ENCODE measurements at places on chromosomes 13 and 19.

GRCh38 chr19:17171874-17172273 is 43.3 kb upstream of the USE1 start:
- no peak for DNase-seq

DNA sequence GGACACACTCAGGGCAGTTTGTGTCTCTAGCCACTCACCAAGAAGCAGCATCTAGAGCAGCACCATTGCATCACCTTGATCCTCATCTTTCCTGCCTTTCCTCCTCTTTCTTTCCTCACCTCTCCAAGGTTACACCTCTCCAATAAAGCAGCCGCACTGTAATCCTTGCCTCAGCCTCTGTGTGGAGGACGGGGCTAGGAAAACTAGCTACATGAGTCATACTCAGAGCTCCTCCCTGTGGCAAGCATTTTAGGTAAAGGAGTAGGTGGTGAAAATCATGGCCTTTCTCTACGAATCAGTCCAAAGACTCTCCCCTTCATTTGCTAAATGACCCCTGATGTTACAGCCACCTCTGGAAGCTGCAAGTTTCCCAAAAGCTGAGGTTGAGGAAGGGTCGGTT is 108.9 kb downstream of the DNAJC15 start:
- no peak for DNase-seq

GRCh38 chr13:30785191-30785850 is 50.0 kb downstream of the ALOX5AP start:
- no peak for DNase-seq

- DNase-seq = peak; percentile 71
Observed at GRCh38 chr13:113562085-113562749, 22.3 kb upstream of the TFDP1 start.

- no peak for DNase-seq
Observed at GRCh38 chr13:110103534-110103933, 203.4 kb downstream of the COL4A1 start.

DNA sequence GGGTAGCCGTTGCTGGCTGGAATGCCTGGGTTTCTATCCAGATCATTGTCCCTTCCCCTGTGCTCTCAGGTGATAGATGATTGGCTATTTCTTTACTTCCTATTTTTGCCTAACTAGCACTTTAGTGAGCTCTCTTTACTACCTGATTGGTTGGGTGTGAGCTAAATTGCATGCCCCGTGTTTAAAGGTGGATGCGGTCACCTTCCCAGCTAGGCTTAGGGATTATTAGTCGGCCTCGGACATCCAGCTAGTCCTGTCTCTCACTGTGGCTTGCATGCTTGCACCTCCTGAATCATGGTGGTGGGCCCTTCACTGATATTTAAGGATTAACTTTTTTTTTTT is 10.1 kb downstream of the TTYH1 start:
- no peak for DNase-seq

GRCh38 chr19:48085904-48086864 is 24.4 kb downstream of the PLA2G4C start:
- no peak for DNase-seq

GRCh38 chr19:28744014-28744413 is 468.9 kb downstream of the UQCRFS1 start:
- DNase-seq = no peak

DNA sequence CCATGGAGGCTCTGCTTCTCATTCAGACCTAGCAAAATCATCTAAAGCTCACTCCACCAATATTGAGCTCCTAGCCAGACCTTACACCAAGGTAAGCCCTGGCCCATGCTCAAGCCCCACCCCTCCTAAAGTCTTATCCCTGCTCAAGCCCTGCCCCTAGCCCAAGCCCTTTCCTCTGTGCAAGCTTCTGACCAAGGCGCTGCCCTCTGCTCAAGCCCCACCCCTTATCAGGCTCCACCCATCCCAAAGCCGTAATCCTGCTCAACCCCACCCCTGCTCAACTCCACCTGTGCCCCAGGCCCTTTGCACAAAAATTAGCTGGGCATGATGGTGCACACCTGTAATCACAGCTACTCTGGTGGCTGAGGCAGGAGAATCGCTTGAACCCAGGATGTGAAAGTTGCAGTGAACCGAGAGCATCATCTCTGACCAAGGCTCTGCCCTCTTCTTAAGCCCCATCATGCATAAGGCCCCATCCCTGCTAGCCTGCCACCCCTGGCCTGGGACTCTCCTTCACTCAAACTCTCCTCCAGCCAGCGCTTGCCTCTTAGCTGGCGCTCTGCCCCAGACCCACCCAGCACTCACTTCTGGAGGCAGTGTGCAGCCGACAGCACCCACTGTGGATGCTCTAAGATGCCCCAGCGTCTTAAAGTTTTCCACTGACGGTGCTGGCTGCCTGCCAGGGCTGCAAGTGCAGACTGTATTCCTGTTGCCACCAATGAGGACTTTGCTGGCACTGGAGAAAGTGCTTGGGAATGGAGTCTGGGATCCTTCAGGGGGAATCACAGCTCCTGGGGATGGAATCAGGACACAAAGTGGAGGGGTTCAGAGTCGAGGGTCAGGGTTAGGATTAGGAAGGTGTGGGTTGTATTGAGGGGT is 16.5 kb downstream of the KLK4 start:
- no peak for DNase-seq

- DNase-seq = no peak
Observed at GRCh38 chr13:51619614-51620013, 35.4 kb downstream of the WDFY2 start.

GRCh38 chr13:26695891-26696311 is 64.7 kb downstream of the GPR12 start:
- no peak for DNase-seq

- DNase-seq = no peak
Observed at GRCh38 chr19:18164072-18164471, 9.5 kb upstream of the IFI30 start.

DNA sequence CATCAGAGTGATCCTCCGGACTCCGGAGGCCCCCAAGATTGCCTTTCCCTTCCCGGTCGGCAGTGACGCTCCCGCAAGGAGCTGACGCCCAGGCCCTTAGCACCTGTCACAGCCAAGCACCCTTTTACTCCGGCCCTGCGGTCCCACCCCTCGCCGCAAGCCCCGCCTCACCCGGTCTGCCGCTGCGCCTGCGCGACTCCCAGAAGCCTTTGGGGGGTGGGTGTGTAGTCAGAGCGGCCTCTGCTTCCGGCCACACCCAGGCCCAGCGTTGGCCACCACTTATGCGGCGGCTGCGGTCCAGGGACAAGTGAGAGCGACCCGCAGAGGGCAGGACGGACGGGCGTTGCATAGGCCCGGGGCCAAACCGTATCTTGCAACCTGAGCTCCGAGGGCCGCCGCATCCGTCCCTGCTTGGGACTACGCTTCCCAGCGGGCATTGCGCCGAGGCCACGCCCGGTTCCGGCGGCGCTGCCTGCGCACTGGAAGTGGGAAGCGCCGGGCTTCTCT is 441 bp upstream of the ZFP28 start:
- peak; percentile 91 for DNase-seq

GRCh38 chr13:66154354-66154753 is 1075.8 kb downstream of the PCDH9 start:
- DNase-seq = no peak

DNA sequence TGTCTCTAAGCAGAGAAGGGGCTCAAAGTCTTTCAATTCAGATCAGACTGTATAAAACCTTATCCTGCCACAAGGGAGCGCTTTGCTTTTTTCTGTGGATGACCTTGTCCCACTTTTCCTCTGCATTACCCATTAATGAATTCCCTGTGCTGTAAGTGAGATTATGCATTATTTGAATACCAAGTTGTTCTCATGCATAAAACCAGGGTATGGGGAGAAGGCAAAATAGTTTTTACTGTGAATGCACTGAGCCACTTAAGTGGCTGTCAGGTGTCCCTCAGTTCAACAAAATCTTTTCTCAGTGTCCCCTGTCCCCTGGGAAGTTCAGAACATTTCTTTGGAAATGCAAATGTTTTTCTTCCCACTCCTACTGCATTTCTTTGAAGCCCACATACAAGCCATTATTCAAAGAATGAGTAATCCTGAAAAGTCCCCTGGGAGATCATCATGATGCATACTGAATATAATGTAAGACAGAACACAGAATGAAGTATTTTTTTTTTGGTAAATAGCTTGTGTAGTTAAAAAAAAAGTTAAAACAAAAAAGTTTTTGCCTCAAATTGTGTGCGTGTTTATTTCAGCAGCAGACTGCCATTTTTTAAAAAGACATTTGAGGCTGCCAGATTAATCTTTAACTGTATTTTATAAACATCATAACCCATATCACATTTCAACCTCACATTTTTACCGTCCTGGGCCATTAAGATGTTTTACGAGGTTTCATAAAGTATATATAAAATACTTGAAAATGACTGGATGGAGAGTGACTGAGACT is 506.7 kb upstream of the PCDH9 start:
- no peak for DNase-seq

GRCh38 chr19:45769821-45770191 is 754 bp upstream of the SIX5 start:
- DNase-seq = peak; percentile 75

DNA sequence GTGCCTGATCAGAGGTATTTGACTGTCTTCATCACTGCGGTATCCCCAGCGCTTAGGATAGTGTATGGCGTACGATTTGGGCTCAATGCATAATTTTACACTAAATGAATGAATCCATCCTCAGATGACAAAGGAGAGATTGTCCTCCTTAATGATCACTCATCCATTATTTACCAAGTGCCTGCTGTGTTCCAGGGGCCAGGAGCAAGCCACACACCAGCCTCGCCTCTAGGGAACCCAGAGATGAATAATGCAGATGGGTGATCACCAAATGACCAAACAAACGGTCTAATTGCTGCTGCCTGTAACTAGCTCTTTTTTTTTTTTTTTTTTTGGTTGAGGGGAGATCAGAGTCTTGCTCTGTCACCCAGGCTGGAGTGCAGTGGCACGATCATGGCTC is 5.9 kb upstream of the GPR32 start:
- DNase-seq = no peak

DNA sequence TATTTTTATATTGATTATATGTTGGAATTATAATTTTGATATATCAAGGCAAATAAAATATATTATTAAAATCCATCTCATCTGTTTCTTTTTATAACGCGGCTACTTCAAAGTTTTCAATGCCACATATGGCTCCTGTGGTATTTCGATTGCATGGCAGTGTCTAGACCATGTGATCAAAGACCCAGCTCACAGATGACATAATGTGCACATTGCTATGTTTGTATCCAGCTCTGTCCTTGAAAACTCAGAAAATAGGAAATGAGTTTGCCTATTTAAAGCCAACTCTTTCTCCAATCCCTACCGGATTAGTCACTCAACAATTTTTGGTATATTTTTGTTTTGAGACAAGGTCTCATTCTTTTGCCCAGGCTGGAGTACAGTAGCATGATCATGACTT is 26.2 kb downstream of the TMTC4 start:
- DNase-seq = no peak

DNA sequence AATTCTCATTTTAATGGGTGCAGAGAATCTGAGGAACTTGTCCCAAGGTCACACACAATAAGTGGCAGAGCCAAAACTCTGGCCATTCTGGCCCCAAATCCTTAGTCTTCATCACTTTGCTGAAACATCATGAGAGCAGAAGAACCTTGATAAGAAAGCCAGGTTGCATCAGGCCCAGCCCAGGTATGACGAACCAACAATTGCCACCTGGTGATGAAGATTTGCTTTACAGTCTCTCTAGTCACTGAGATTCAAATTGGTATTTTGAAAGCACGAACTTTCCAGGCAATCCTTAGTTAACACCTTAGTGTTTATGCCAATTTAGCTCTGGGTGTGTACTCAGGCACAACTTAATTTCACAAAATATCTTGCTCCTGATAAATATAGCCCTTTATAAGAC is 502.7 kb upstream of the HTR2A start:
- DNase-seq = no peak

GRCh38 chr19:31596751-31597150 is 247.5 kb upstream of the TSHZ3 start:
- no peak for DNase-seq

- no peak for DNase-seq
Observed at GRCh38 chr13:28055357-28055756, 45.0 kb downstream of the FLT3 start.

GRCh38 chr13:63086286-63086685 is 1670.6 kb upstream of the PCDH20 start:
- no peak for DNase-seq

DNA sequence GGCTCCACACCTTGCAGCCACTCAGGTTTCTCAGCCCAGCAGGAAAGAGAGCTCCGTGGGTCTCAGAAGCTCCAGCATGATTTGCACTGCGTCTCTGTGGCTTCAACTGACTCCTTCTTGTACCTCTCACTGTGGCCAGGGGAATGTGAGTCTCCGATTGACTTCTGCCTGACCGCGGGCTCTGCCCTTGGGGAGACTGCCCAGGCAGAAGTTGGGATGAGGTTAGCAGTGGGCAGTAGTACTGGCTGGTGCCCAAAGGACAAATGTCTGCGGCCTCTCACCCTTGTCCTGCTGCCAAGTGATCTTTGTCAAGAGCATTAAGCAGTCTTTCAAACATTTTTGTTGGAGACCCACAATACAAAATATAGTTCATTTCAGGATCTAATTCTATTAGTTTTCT is 34.4 kb upstream of the FXYD3 start:
- no peak for DNase-seq

- peak; percentile 87 for DNase-seq
Observed at GRCh38 chr13:114234645-114235421, at the start of gene CDC16. TSS of gene CDC16 (plus strand) at chr13:114234897. CDS start at chr13:114235085, 188 bp downstream.

DNA sequence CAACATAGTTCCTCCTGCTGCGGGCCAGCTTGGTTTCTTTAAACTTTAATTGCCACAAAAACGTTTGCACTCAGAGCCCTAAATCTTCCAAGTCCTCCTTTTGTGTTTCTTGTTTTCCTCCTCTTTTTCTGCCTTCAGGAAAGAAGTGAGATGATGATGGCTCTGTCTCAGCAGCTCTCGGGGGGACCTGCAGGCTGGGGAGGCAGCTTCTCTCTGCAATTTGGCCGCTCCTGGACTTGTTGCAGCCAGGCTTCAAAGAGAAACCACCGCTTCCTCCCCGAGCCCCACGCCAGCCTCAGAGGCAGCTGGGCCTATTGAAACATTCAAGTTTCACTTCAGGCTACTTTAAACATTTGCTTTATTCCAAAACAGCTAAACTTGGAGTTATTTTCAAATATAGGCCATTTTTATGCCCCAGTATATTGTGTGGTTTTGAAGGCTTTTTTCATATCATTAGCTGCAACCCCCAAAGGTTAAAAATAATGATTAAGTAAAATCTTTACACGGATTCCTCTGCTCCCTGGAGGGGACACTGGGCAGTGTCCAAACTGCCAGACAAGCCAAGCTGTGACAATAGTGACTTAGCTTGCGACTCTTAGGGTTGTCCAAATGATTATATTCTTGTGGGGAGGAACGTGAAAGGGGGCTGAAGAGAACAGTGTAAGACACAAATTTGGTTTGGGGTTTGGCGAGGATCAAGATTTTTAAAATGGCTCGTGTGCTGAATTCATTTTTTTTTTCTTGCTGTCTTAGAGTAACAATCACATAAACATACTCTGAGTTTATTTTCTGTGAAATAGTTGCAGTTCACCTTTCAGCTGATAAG is 330.8 kb downstream of the DLEU7 start:
- peak; percentile 69 for DNase-seq

DNA sequence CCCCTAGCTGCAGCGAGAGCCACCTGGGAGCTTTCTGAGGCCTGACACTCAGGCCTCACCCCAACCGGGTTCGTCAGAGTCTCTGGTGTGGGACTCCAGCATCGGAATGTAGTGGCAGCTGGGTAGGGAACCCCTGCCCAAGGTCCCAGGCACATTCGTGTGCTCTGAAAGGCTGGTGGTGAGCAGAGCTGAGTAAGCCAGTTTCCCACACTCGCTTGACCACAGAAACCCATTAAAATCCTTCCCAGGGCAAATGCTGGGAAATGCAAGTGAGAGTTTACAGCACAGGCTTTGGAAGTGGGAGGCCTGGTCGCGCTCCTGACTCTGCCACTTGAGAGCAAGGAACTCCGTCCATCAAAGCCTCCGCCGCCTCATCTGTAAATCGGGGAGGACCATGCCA is 4.2 kb downstream of the TRAPPC6A start:
- no peak for DNase-seq
